Activated T-cell treated with anti-CD3 and anti-CD28 coated beads, Interleukin-2, amount 50 U/mL, for 72 hours (primary cell): ENCODE measurements at places on chromosomes 4 and X. TPM values are rescaled to one million over a fixed set of nuclear protein-coding genes. Genes with fewer than 3 reads are reported as not detected.

- no peak for DNase-seq
Measured at GRCh38 chr4:15513545-15513944, 43.9 kb downstream of the CC2D2A start.

DNA sequence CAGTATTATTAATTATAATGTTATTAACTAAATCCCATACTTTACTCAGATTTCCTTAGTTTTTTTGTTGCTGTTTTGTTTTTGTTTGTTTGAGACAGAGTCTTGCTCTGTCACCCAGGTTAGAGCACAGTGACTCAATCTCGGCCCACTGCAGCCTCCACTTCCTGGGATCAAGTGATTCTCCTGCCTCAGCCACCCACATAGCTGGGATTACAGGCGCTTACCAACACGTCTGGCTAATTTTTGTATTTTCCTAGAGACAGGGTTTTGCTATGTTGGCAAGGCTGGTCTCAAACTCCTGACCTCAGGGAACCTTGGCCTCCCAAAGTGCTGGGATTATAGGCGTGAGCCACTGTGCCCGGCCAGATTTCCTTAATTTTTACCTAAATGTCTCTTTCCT lies 72.2 kb downstream of the ANAPC4 start:
- no peak for DNase-seq

DNA sequence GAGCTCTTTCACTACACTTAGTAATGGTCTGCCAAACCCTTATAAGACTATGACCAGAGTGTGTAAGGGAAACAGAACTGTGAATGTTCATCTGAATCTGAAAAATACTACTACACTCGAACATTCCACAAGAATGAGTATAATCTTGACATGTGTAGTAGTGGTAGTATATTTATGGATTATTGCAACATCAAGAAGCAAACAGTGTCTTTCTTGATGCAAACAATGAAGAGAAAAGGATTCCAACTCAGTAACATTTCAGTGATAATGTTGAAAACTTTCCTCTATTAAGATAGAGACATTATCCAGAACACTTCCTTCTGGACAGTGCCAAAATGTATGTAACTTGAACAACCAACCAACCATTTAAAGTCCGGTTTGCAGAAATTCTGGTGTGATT lies 394.7 kb upstream of the CPEB2 start:
- no peak for DNase-seq

GRCh38 chr4:38154252-38154651 lies 194.1 kb downstream of the PTTG2 start:
- no peak for DNase-seq

GRCh38 chr4:626201-627091 lies 1.1 kb downstream of the PDE6B start:
- no peak for DNase-seq

GRCh38 chr4:83618431-83618830 lies 82.5 kb downstream of the GPAT3 start:
- DNase-seq, result no peak

Gene CYLC1
- total RNA-seq, result not detected

- DNase-seq, result no peak
Measured at GRCh38 chr4:100986360-100986868, 360.9 kb downstream of the PPP3CA start.

DNA sequence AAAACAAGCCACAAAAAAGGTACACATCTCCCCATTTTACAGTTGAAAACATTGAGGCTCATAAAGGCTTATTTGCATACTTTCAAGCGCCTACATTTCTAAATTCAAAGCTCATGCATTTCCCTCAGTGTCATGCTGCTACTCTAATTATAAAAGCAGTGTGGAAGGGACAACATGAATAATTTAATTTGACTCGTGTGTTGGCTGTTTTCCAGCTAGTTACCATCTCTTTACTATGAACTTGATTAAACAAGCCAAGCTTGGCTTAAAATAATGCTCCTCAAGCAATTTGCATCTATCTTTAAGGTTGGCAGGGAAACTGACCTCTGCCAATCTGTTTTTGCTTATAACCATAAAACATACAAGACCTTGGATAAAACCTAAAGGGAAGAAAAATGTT lies 252.5 kb upstream of the NEIL3 start:
- DNase-seq, result no peak

- no peak for DNase-seq
Measured at GRCh38 chrX:23900220-23900797, 7.4 kb downstream of the APOO start.

DNA sequence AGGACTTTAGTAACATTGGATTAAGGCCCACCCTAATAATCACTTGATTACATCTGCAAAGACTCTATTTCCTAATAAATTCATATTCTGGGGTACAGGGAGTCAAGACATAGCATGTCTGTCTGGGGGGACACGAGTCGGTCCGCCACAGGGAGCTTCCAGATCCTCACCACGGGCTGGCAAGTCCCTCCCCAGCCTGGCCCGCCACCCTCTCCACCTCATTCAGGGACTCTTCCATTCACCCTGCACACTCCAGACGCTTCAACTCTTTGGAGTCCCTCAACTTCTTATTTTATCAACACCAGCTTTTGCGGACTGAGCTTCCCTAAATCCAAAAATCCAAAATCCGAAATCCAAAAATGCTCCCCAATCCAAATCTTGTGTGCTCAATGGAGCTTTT lies 71.2 kb downstream of the DCTD start:
- no peak for DNase-seq

- DNase-seq, result no peak
Measured at GRCh38 chr4:130074096-130074495, 978.1 kb downstream of the C4orf33 start.

DNA sequence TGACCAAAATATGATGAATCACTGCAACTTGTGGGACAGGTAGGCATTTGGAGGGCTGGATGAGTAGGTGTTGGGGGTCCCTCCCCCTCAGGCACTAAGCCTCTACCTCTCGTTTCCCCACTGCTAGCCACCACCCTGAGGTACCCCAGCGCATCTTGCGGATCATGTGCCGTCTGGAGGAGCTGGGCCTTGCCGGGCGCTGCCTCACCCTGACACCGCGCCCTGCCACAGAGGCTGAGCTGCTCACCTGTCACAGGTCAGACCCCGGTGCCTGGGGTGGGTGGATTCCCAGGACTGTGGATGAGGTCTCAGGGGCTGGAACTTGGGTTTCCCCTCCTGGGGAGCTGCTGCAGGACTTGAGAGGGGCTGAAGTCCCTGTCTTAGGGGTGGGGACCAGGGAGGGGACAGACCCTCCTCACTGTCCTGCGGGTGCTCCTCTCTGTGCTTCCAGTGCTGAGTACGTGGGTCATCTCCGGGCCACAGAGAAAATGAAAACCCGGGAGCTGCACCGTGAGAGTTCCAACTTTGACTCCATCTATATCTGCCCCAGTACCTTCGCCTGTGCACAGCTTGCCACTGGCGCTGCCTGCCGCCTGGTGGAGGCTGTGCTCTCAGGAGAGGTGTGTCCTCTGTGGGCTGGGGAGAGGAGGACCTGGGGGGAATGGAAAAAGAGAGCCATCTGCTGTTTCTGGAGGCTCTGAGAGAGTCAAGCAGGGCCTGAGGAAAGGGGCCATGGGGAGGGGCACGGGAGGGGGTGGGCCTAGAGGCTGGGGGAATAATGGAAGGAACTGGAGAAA lies 10.1 kb upstream of the ERAS start:
- DNase-seq, result no peak

DNA sequence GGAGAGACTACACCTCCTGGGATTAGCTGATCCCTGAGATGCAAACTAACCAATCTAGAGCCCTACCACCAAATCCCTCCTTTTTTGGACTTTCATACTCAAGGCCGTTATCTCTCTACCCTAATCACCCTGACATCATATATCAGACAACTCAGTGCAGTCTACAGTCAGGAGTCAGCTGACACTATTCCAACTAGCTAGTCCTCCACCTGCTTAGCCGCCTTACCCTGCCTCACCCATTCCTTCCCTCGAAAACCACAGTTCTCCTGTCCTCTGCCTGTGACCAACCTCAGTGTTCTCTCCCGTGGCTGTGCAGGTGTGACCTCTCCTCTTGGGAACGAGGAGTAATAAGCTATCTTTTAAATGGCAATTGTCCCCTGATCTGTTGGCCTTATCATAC lies 1.8 kb upstream of the PPEF2 start:
- no peak for DNase-seq

DNA sequence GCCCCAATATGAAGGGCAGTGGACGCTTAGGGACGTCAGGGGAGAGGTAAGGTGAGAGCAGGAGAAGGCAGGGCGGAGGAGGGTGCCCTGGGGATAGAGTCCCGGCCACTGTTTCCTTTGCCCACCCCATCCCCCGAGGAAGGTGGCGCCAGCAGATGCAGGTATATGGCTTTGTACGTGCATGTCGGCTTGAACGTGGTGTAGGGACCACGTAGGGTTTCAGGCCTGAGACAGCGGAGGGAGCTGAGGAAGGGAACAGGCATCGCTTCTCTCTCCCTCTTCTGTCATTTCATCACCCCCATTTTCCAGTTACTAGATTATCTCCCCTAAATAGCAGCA lies 97.9 kb downstream of the PHKA2 start:
- DNase-seq, result no peak

GRCh38 chrX:72694170-72694569 lies 19.9 kb downstream of the PHKA1 start:
- DNase-seq, result no peak

DNA sequence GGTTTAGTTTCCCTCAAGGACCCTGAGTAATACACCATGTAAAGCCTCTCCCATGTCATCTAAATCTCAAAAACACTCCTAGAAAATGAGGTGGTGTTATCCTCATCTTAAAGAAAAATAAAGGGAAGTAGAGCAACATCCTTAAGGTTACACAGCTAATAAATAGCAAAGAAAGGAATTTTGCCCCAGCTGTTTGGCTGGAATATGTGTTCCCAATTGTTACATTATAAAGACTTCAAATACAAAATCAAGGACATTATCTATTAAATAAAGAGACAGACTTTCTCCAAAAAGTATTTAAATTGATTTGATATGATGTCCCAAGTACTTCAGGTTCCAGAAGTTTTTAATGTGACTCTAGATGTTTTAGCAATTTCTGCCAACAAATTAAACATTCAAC lies 57.9 kb upstream of the IL15 start:
- DNase-seq, result no peak

Gene PRRG1
- total RNA-seq, result not detected

Gene BEND2
- not detected for total RNA-seq

GRCh38 chrX:44975666-44976263 lies 102.8 kb downstream of the KDM6A start:
- DNase-seq, result peak; percentile 10

Gene TLR2
- total RNA-seq, result 0.70 TPM

DNA sequence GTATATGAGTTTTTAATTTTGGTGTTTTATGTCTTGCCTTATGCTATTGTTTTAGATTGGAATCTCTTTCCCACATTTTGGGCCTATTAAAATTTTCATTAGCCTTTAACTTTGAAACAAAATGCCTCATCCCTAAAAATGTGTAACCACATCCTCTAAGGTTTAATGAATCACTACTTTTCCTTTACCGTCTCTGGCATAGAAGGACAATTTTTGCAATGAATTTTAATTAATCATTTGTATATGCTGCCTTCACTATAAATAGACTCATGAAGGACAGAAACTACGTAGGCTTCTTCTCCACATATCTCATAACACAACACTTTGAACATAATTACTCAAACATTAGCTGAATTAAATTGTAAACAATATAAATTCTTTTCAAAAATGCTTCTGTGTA lies 421.5 kb downstream of the NLGN4X start:
- DNase-seq, result no peak

DNA sequence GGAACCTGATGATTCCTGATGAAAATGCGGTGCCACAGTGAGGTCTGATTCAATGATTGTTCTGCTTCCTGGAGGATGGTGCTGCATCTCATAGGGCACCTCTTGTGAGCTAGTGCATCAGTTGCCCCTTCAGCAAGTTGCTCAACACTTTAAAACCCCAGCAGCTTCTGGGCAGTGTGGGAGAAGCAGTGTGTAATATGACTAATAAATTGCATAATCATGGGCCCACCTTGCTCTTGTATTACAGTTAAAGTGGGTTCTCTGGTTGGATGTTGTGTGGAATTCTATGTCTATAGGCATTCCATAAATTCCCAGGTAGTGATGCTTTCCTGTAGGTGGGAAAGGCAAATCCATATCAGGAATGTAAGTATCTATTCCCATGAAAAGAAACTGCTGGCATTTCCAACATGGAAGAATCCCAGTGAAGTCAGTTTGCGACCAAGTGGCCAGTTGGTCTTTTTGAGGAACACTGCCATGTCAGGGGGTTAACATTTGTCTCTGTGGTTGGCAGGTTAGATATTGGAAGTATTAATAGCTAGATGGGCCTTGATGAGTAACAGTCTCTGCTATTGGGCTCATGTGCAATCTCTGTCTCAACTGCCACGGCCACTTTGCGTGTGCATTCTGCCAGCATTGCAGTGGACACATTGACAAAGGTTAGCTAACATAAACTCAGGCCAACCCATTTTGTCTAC lies 121.1 kb upstream of the OTUD4 start:
- DNase-seq, result no peak

- DNase-seq, result no peak
Measured at GRCh38 chr4:53505947-53506346, 85.3 kb downstream of the LNX1 start.

Gene YY2
- 1.0 TPM for total RNA-seq

- DNase-seq, result no peak
Measured at GRCh38 chr4:185672618-185673017, 137.3 kb upstream of the PDLIM3 start.

GRCh38 chr4:72302981-72303704 lies 265.9 kb downstream of the ADAMTS3 start:
- DNase-seq, result peak; percentile 29
